BJ (cell line): ENCODE measurements at places on chromosomes 11 and 22. TPM values are rescaled to one million over a fixed set of nuclear protein-coding genes. Genes with fewer than 3 reads are reported as not detected.

GDPD4 gene
- not detected in 2 replicates for polyA plus RNA-seq

DNA sequence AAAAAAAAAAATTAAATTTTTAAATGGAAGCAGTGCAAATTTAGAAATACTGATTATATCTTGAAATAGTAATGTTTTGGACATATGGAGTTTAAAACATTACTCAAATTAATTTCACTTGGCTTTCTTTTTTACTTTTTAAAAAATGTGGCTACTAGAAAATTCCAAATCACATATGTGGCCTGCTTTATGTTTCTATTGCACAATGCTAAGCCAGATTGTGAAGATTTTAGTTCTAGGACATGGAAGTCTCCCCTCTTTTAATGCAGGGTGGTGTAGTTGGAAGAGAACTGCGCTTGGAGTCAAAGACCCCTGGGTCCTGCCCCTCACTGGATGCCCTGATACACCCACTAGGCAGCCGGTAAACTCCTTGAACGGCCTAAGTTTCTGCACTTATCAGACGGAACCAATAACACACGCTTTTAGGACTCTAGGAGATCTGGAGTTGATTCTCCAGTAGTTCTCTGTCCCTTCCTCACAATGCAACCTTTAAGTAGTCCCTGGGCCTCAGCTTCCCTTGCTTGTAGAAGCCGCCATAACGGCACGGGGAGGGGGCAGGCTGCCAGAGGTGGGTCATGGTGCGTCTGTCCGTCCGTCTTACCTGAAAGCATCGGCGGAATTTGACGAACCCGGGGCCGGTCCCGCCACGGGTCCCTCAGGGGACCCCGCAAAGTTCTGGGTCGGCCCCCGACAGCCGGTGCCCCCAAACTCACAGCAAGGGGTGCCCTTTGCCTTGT, 505 bp downstream of the FAM227A start:
- no peak for DNase-seq

GRCh38 chr22:44944883-44945601, 64.8 kb downstream of the PHF21B start:
- no peak for DNase-seq

- no peak for DNase-seq
Observed at GRCh38 chr22:20268279-20269012, at the start of gene RTN4R. RTN4R (minus strand) TSS chr22:20268318; CDS start chr22:20268092, 226 bp downstream.

SCO2 gene
- polyA plus RNA-seq: 0.78 and 2.5 TPM in 2 replicates

RASGRP2 gene
- 3.2 and 5.3 TPM in 2 replicates for polyA plus RNA-seq

- no peak for DNase-seq
Observed at GRCh38 chr11:67366546-67366945, 6.9 kb downstream of the CLCF1 start.
